IMR-90 (cell line): ENCODE measurements at places on chromosomes 1 and 21.
A peak's percentile ranks its signal among the peaks of the same experiment; 100 is the strongest.

- peak; percentile 79 for DNase-seq
Observed at GRCh38 chr21:33940164-33940880, 24.7 kb upstream of the ATP5PO start.

DNA sequence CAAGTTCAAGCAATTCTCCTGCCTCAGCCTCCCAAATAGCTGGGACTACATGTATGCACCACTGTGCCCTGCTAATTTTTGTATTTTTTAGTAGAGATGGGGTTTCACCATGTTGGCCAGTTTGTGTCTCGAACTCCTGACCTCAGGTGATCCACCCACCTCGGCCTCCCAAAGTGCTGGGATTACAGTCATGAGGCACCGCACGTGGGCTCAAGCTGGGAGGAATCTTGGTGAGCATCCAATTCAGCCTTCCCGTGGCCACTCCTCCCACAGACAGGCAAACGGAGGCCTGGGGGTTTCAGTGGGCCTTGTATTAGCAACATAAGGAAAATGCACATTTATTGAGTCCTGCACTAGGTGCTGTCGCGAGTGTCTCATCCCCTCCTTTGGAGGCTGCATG, 24.5 kb upstream of the VWA5B1 start:
- DNase-seq, result peak; percentile 49

DNA sequence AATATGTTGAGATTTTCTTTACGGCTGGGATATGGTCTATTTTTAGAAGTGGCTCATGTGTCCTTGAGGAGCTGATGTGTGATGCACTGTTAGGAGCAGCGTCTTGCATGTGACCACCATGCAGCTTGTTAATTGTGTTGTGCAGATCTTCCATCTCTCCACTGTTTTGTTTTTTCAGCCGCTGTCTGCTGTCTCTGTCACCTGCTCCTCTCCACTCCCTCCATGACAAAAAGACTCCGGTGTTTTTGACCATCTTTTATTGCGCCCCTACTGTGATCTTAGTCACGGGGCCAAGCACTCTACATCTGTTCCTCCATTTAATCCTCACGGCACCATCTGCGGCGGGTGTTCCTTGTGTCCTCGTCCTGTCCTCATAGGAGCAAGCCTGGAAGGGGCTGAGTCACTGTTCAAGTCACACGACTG, 51.8 kb downstream of the ADARB1 start:
- no peak for DNase-seq

- no peak for DNase-seq
Observed at GRCh38 chr1:8398086-8398485, 80.2 kb downstream of the SLC45A1 start.

- peak; percentile 63 for DNase-seq
Observed at GRCh38 chr1:233183226-233184020, 112.1 kb downstream of the PCNX2 start.

DNA sequence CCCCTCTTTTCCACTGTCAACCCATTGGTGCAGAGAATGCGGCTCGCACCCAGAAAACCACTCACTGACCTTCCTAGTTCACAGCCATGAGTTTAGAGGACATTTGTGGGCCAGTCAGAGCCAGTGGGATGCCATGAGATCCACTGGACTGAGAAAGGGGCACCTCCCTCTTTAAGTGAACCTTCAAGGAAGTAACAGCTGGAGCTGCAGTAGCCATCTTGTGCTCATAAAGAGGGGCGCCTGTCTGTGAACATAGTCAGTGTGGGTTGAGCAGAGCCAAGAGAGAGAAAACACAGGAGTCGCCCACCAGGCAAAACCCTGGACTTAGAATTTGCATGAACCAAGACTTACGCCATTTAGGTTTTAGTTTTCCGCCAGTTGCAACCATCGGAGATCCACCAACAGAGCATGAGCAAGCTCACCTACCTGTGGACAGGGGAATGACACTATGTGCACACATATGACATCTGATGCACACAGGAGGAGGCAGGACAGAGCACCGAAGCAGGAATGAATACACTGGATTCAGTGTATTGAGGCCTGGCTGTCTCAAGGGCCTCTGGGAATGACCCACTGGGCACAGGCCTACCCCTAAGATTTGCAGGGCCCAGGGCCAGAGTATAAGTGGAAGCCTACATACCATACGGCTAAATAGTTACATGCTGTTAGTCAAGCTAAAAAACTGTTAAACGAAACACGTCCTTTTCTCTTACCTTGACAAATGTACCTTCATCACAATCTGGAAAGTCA, 151.6 kb downstream of the GRIK3 start:
- DNase-seq, result no peak

DNA sequence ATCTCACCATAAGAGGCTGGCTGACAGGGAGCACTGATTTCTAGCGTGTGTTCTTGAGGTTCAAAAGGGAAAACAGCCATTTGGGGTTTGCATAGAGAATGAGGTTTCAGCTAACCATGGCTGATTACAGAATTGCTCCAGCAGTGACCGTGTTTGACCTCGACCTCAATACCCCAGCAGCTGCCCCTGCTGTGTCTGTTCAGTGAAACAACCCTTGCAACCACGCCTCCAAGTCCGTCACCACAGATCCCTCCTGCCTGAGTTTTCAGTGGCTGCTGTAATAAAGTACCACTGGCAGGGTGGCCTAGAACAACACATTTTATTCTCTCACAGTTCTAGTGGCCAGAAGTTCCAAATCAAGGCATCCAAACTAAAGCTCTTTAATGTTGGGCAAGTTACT, 147.7 kb downstream of the HUNK start:
- DNase-seq, result no peak

DNA sequence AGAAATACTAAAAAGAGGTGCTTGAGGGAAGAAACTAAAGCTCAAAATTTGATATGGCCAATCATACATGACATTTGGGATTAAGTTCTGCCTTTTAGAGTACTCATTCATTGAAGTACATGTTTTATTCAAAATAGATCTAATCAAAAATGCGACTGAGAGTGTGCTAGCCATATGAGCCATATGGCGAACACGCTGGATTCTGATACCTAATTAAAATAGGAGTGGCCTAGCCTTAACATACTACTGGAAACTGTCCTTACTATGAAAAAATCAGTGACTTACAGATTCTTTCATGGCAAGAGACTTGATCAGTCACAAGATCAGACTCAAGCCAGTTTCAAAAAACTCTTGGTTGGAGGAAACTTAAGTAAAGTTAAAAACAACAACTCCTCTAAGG, 73.9 kb downstream of the PTGER3 start:
- DNase-seq, result no peak

GRCh38 chr21:16376673-16377072, 646.9 kb downstream of the USP25 start:
- no peak for DNase-seq

DNA sequence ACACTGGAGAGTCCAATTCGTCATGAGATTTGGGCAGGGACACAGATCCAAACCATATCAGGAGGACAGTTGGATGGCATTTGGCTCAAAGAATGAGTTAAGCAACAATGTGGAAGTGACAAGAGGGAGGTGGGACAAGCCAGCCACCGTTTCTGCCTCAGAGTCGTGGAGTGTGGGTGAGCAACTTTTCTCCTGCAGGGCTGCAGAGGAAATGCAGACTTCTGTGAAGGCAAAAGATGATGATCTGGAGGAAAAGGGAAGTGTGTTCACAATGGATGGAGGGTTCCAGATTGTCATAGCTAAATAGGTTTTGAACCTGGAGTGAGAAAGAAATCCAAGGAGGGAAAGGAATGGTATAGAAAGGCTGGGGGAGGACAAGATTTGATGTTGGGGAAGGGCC, 16.4 kb upstream of the KANK4 start:
- DNase-seq, result no peak

GRCh38 chr21:33752260-33752659, 110.0 kb downstream of the ITSN1 start:
- no peak for DNase-seq

DNA sequence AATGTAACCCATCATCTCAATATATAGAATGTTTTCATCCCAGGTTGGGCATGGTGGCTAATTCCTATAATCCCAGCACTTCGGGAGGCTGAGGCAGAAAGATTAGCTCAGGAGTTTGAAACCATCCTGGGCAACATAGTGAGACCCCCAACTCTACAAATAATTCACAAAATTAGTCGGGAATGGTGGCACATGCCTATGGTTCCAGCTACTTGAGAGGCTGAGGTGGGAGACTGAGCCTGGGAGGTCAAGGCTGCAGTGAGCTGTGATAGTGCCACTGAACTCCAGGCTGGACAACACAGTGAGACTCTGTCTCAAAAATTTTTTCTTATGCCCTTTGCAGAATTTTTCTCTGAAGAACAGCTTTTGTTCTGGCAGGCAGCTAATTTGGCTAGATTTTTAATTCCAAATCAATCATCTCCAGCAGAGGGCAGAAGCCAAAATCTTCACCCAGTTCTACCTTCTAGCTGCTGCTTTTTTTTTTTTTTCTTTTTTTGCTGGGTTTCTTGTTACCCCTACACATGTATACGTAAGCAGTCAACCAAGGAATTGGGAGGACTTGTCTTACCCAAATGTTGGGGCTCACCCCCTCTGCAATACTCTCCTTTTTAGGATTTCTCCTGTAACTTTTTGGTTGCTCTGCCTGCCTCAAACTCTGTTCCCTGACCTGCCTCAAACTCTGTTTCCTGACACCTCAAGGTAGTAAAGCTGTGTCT, 2.7 kb upstream of the RAD54L start:
- DNase-seq, result peak; percentile 5

GRCh38 chr1:30089024-30089430, 634.4 kb downstream of the MATN1 start:
- DNase-seq, result no peak

DNA sequence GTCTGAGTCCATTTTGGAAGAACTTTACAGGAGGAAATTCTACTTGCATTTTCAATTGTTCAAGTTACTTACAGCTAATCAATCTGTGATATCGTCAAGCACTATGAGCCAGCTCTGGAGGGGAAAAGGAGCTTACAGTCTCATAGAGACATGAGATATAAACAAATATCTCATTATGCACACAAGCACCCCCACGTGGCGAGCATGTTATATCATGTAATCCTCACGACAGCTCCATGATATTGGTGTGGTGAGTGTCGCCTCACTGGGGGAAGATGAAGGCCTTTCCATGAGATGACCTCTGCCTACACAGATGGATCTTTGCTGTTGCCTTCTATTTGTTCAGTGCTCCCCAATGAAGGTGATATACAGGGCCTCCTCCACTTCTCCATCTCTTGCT, 34.6 kb downstream of the TNR start:
- no peak for DNase-seq
